Urinary bladder (tissue), 4 donors: ENCODE measurements at places on chromosomes 2 and 18.

- DNase-seq = no peak
Observed at GRCh38 chr2:10762651-10763460, 41.4 kb downstream of the ATP6V1C2 start.

- no peak for DNase-seq
Observed at GRCh38 chr18:34773378-34773777, 63.3 kb downstream of the DTNA start.

DNA sequence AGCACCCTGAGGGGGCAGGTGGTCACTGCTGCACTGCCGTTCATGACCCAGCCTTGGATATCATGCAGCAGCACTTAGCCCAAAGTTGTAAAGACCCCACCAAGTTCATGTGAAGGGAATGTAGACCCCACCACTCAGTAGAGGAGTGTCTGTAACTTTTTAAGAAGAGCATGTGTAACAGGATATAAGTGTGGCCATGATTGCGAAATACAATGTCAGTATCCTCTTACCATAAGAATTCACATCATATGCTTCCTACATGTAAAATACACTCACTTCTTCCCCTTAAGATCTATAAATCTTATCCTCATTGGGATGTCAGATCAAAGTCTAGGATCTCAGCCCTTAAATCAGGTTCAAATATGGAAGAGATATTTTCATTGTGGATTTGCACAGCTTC lies 276.9 kb downstream of the PTPRM start:
- no peak for DNase-seq

DNA sequence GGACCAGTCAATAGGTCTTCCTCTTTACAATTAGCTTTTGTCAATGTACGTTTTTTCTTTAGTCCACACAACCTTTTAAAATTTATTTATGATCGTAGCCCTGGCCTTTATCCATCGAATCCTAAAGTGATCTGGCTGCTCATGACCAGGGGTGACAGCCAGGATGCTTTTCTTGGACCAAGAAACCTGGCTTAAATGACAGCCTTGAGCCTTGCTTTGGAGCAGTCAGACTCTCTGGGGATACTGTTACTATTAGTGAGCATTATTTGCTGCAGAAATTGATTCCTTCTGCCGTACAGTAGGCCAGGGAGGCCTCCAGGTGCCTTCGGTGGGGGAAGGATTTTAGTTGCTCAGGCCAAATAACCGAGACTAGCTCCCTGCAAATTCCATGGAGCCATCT lies 70.2 kb downstream of the AGAP1 start:
- no peak for DNase-seq

- no peak for DNase-seq
Observed at GRCh38 chr2:10220902-10221391, 81.8 kb upstream of the HPCAL1 start.

- DNase-seq = no peak
Observed at GRCh38 chr2:217853301-217853881, 149.4 kb downstream of the TNS1 start.

GRCh38 chr2:177204417-177204816 lies 8.2 kb upstream of the HNRNPA3 start:
- no peak for DNase-seq

GRCh38 chr18:70671889-70672565 lies 383.2 kb downstream of the SOCS6 start:
- no peak for DNase-seq

DNA sequence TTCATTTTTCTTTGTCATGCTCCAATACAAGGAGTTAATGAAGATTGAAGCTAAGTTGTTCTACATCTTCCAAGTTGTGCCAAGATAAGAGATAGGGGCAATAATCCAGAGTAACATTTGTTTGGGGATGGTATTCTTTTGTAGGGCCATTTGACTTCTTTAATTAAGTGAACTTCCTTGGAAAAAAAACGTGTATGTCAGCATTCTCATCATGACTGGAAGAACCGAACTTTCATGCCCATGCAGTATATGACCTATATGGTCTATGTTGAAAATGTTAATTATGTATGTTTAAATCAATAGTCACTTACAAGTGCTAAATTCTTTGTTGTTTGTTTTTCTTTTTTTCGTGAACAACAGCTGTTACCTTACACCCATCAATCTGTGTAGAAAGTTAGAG lies 319.5 kb upstream of the LRRTM1 start:
- DNase-seq = no peak

- DNase-seq = no peak
Observed at GRCh38 chr2:74039611-74040010, 54.9 kb downstream of the TET3 start.

- no peak for DNase-seq
Observed at GRCh38 chr2:75646090-75646582, 447 bp upstream of the MRPL19 start.

DNA sequence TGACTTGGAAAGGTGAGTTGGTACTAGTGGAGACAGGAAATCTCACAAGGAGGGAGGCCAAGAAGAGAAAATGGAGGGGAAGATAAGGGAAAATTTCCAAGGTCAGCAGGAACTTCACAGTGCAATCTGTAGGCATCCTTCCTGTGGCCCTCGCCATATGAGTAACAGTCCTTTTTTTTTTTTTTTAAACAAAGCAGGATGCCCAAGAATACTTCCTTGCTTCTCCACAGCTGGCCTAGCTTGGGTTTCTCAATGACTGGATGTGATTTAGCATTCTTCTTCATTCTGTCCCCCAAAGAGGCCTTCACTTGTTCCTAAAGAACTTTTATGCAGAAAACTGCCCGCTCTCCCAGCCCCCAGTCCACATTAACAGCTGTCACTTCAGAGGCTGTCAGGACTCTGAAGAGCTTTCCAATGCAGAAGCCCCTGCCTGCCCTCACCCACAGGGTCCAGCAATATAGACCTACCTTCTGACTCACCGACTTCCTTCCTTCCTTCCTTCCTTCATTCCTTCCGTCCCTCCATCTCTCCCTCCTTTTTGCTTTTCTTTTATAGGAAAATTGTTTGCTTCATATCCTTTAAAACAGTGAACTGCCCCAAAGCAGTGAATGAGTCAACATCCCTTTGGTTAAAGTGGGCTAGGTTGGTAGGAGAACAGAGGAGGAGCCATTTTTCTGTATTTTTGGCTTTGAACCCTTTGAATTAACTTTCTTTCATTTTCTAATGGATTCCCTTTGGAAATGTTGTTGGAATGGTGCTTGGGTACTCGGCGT lies 172.0 kb downstream of the MGAT5 start:
- no peak for DNase-seq

GRCh38 chr18:45838302-45839070 lies 13.0 kb downstream of the SIGLEC15 start:
- DNase-seq = no peak

- DNase-seq = no peak
Observed at GRCh38 chr2:183530333-183530901, 406.2 kb downstream of the NUP35 start.

DNA sequence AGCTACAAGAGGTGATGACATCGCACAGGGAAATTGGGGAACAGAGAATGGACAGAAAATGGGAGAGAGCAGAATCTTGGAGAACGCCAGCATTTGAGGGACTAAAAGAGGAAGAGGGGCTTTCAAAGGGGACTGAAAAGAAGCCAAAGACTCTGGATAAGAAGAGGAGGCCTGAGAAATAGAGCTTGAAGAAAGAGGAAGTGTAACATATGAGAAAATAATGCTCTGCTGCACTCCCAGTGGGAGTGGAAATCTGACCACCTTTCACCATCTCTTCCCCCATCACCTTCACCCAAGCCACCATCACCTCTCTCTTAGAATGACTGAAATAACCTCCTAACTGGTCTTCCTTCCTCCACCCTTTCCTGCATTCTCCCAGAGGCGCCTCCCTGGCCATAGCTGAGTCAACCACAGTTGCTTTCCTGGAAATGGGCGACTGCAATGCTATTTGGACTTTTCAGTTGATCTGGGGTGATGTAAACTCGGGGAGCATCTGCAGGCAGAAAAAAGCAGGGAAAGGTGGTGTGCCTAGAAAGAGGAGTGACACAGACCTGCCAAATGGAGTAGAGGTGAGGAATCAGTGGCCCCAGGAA lies 16.8 kb downstream of the CXCR1 start:
- no peak for DNase-seq

DNA sequence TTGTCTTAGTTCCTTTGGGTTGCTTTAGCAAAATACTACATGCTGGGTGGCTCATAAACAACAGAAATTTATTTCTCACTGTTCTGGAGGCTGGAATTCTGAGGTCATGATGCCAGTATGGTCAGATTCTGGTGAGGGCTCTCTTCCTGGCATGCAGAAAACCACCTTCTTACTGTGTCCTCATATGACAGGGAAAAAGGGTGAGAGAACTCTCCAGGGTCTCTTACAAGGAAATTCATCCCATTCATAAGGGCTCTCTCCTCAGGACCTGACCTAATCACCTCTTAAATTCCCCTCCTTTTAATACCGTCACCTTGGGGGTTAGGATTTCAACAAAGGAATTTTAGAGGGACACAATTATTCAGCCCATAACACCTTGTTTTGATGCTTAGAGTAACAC lies 243.1 kb upstream of the TNP1 start:
- no peak for DNase-seq

GRCh38 chr2:101815739-101816391 lies 118.4 kb downstream of the MAP4K4 start:
- no peak for DNase-seq

- DNase-seq = no peak
Observed at GRCh38 chr2:211946960-211947359, 591.6 kb downstream of the ERBB4 start.
